Lower lobe of right lung (tissue), 2 donors: ENCODE measurements at places on chromosomes 5 and 9. TPM values are rescaled to one million over a fixed set of nuclear protein-coding genes. Genes with fewer than 3 reads are reported as not detected.

DNA sequence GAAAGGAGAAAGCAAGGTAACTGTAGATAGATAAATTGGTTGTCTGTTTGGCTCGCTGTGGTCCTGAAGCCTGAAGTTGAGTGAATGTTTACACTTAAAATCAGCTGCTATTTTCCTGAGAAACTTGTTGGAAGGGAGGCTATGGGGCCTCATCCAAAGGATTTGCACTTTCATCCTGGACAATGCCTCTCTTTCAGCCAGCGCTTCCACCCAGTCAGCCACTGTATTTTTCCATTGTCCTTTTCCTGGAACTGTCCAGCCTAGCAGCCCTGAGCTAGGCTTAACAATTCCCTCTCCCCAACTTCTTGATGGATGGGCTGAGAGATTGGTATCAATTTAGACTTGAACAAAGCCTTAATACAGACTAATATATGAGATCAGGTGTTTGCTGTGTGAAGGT is 429.2 kb downstream of the DMAC1 start:
- DNase-seq: no peak

DNA sequence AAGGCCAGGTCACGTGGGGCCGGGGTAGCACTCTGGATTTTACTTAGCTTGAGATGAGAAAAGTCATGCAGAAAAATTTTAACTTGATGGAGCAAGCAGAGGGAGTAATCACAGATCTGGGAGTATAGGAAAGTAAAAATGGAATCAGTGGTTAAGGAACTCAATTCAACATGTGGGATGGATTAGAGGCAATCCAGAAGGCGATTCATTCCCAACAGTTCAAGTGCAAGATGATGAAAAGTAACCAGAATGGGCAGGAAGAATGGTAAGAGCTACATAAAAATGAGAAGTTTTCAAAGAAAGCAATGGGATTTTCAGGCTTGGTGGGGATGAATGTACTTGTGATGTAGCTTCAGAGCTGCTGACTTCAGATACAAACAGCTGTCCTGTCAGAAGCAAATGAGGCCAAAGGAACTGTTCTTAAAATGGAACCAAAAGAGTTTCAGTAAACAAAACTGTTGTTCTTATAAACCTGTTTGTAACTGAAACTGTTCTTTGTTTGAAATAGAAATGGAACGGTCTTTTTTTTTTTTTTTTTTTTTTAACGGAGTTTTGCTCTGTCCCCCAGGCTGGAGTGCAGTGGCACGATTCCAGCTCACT is 5.6 kb upstream of the SEC24A start:
- DNase-seq: no peak

DNA sequence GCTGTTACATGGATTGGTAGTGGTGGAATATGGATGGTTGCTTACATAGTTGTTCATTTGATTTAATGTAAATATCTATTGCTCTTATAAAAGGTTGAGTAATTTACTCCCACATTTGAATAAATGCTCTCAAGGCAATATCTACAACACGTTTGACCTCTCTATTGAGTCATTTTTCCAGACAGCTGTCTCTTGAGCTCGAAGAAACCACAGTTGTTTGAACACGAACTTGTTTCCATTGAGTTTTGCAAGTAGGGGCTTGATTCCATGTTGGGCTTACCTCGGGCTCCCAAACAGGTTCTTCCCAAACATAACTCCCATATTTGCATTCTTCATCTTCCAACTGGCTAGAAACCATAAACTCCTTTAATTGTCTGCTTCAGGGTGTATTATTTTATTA is 115.0 kb upstream of the HMHB1 start:
- no peak for DNase-seq

SH3TC2 gene
- total RNA-seq: 0.92 TPM

DNA sequence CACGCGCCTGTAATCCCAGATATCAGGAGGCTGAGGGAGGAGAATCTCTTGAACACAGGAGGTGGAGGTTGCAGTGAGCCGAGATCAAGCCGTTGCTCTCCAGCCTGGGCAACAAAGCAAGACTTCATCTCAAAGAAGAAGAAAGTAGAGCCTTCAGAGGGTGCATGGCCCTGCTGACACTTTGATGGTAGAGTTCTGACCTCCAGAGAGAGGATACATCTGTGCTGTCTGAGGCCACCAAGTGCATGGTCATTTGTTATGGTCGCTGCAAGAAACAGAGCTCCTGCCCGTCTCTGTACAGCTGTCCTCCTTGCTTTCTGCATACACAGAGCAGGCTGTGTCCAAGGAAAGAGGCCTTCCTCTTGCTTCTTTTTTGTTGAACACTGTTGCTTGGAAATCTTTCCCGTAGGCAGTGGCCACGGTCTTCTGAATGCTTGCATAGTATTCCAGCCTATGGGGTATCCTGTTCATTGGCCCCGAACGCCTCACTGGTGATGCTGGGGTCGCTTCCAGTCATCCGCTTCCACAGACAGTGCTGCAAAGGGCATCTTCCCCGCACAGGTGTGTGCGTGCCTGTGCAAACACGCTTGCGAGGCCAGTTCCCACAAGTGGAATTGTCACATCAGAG is 36.8 kb upstream of the UNC5A start:
- no peak for DNase-seq

DNA sequence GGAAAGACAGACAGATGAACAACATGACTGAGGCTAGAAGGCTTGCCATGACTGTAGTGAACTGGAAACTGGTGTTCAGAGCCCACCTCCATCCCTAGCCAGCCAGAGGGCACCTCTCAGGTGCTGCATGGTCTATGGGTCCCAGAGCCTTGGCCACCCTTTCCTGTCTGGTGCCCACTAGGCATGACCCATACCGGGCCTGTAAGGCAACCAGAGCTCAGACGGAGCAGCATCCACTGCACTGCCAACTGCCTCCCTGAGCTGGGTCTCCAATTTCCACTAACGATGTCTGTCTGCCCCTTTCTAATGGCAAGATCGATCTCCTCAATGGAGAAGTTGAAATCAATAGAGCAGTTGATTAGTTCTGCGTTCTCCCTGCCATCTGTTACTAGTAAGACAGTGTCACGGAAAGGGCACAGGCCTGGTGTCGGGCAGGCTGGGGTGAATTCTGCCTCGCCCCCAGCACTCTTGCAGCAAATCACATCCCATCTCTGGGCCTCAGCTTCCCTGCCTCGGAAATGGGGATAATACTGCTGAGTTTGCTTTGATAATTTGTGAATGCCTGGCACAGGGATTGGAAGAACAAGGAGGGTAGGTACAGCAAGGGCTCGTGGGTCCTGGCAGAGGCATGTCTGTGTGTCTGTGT is 172.3 kb upstream of the MVB12B start:
- DNase-seq: no peak

GNG10 gene
- total RNA-seq: 50.0 TPM

DNA sequence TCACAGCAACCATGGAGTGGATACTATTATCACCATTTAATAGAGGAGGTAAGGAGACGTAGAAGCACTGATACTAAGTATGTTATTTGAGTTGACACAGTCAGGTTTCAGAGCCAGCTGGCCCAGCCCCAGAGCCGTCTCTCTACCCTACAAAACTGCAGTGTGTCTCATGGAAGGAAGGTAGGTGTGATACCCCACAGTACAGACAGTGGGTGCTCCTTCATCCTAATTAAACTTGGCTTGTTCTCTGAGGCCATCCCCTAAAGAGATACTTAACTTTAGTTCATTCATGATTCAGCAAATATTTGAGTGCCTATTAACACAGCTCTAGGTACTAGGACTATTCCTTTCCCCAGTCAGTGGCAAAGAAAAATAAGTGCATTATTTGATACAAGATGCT is 22.6 kb downstream of the PIP5K1B start:
- DNase-seq: no peak

GRCh38 chr5:86786955-86787354 is 169.2 kb downstream of the COX7C start:
- no peak for DNase-seq

TLX3 gene
- not detected for total RNA-seq
